Left ventricle myocardium inferior (tissue), 1 donor: ENCODE measurements at places on chromosomes 7 and 10. TPM values are rescaled to one million over a fixed set of nuclear protein-coding genes. Genes with fewer than 3 reads are reported as not detected.

- H3K36me3 ChIP-seq = no peaks in the 10 kb centered on the region
- H3K4me3 ChIP-seq = no peak overlapping the region
- H3K27me3 ChIP-seq = peaks cover 43% of the 10 kb centered on the region
- H3K27ac ChIP-seq = no peak overlapping the region
- peaks cover 23% of the 10 kb centered on the region for H3K4me1 ChIP-seq
These were observed 59.4 kb upstream of the COL13A1 start for GRCh38 chr10:69742356-69742695.

GRCh38 chr7:138932870-138933269 is 48.3 kb downstream of the KIAA1549 start:
- H3K36me3 ChIP-seq = no peaks in the 10 kb centered on the region
- no peaks in the 10 kb centered on the region for H3K27me3 ChIP-seq

DNA sequence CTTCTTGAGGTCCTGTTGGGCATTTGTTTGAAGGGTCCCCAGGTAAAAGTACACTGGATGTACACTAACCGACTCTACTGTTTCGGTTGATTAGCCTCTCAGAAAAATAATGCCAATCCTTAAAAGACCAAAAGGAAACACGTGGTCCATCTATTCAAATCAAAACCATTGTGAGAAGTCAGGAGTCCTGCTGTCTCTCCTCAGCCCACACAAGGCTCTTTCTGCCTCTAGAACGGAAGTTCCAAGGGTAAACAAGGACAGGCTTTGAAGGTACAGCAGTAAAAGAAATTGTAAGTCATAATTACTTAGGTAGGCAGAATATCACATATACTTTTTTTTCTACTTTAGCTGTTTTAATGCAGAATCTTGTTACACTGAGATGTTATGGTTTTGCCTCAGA is 71.7 kb upstream of the TPK1 start:
- H3K27me3 ChIP-seq = no peaks in the 10 kb centered on the region
- H3K4me3 ChIP-seq = no peak overlapping the region
- no peaks in the 10 kb centered on the region for H3K36me3 ChIP-seq
- no peak overlapping the region for H3K27ac ChIP-seq
- DNase-seq = no peak
- no peaks in the 10 kb centered on the region for H3K4me1 ChIP-seq

GRCh38 chr10:33783557-33783956 is 449.1 kb upstream of the NRP1 start:
- DNase-seq = no peak
- no peaks in the 10 kb centered on the region for H3K27me3 ChIP-seq
- no peaks in the 10 kb centered on the region for H3K36me3 ChIP-seq
- no peaks in the 10 kb centered on the region for H3K4me1 ChIP-seq
- no peak overlapping the region for H3K27ac ChIP-seq
- H3K4me3 ChIP-seq = no peak overlapping the region

DNA sequence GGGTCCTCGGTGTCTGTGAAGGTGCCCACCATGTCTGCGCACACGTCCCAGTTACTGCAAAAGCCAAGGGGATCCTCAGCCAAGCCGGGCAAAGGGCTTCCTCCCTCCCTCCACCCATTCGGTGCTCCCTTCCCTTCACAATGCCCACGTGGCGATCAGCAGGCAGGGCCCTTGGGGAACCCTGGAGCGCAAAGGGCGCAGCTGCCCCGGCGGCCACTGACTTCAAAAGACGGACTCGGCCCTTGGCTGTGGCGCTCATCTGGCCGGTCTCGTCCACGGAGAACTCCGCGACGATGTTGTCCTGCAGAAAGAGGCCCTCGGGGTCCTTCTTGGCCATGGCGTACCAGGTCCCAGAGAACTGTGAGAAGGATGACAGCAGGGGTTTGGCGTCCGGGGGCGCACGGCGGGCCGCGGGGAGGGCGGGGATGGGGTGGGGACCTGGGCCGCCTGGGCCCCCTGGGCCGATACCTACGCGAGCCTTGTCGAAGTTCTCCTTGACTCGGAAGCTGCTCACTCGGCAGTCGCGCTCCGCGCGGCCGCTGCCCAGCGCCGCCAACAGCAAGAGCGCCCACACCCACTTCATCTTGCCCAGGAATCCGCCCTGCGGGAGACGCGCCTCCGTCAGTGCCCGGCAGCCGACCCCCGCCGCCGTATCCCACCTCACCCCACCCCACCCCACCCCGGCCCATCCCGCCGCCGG is 439 bp downstream of the RBP4 start:
- H3K27me3 ChIP-seq = peaks cover 64% of the 10 kb centered on the region
- DNase-seq = no peak
- peak overlapping the region; percentile 59 for H3K4me3 ChIP-seq
- H3K27ac ChIP-seq = no peak overlapping the region
- peaks cover 13% of the 10 kb centered on the region for H3K4me1 ChIP-seq
- H3K36me3 ChIP-seq = no peaks in the 10 kb centered on the region

DNA sequence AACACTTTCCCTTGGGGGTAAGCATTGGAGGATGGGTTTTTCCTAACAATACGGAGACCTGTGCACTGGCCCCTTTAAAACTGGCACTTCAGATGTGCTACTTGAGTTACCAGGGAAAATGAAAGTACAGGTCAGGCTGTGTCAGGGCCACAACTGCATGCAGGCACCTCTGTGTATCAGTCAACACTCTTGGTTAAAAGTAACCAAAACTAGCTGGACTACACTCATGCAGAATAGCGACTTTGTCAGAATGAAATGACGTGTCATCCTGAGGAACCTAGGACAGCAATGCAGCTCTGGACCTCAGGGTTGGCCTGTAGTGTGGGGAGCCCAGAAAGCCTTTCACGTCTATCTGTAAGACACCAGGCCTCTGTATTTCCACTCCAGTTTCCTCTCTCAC is 33.8 kb upstream of the SMKR1 start:
- no peaks in the 10 kb centered on the region for H3K27me3 ChIP-seq
- no peak for DNase-seq
- no peak overlapping the region for H3K4me3 ChIP-seq
- peaks cover 4% of the 10 kb centered on the region for H3K36me3 ChIP-seq
- H3K27ac ChIP-seq = no peak overlapping the region
- peaks cover 21% of the 10 kb centered on the region for H3K4me1 ChIP-seq

DNA sequence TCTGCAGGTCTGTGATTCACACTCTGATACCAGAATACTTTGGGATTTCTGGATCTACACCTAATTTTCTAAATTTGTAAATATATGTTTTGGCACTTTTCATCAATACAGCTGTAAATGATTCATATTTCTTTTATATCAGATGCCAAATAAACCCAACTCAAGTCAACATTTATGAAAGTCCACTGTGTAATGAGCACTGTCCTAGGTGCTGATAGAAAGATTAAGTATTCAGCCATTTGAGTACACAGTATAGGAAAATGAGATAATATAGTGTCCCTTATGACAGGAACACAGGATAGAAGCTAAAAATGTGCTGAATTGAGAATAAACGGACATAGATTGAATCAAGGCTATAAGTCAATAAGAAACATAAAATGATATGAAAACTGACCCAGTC is 6.4 kb downstream of the ANXA7 start:
- H3K4me1 ChIP-seq = peaks cover 73% of the 10 kb centered on the region
- H3K27ac ChIP-seq = no peak overlapping the region
- no peaks in the 10 kb centered on the region for H3K27me3 ChIP-seq
- no peak for DNase-seq

- no peaks in the 10 kb centered on the region for H3K36me3 ChIP-seq
- H3K27ac ChIP-seq = no peak overlapping the region
- no peaks in the 10 kb centered on the region for H3K4me1 ChIP-seq
- H3K4me3 ChIP-seq = no peak overlapping the region
These were observed 457.6 kb downstream of the PLXNA4 start for GRCh38 chr7:132118641-132119040.

DNA sequence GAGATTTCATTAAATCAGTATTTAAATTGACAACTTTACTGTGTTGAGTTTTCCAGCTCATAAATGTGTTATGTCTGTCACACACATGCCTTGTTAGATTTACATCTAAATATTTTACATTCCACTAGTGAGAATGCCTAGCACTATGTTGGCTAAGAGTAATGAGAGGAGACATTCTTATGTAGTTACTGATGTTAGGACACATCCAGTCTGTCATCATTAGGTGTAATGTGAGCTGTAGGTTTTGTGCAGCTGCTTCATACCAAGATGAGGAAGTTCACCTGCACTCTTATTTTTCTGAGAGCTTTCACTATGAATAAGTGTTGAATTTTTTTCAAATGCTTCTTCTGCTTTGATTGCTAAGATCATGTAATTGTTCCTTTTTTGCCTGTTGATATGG is 218.0 kb upstream of the IGFBP3 start:
- no peaks in the 10 kb centered on the region for H3K36me3 ChIP-seq
- H3K27ac ChIP-seq = no peak overlapping the region
- no peaks in the 10 kb centered on the region for H3K27me3 ChIP-seq
- no peak for DNase-seq
- H3K4me1 ChIP-seq = no peaks in the 10 kb centered on the region
- no peak overlapping the region for H3K4me3 ChIP-seq

- H3K27ac ChIP-seq = peak overlapping the region; percentile 89
- H3K4me1 ChIP-seq = peaks cover 49% of the 10 kb centered on the region
- H3K4me3 ChIP-seq = peak overlapping the region; percentile 55
- DNase-seq = no peak
These were observed 1.3 kb upstream of the NMT2 start for GRCh38 chr10:15169555-15170401.

DNA sequence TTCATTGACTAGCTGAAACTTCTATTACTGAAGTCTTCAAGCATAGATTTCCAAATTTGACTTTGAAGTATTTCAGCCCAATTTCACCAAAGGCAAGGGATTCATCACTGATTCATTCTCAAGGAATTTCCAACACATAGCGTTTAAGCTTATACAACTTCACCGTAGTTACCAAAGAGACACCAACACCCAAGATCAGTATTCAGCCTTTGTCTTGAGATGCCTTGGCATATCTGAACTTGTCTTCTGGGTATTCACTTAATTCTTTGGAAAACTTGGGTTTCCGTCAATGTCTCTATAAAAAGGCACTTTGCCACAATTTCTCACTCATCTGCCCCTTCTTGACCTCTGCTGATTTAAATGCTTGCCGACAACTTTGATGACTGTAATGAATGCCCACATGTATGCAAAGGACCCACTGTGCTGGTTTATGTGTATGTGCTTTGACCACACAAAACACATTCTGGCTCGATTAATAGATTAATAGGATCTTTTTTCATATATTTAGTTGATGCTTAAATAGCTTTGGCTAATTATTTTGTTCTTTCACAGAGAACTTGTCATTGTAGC is 49.6 kb downstream of the TES start:
- H3K36me3 ChIP-seq = no peaks in the 10 kb centered on the region
- H3K27me3 ChIP-seq = no peaks in the 10 kb centered on the region
- H3K27ac ChIP-seq = no peak overlapping the region
- no peak overlapping the region for H3K4me3 ChIP-seq

GRCh38 chr10:65720901-65721300 is 1204.9 kb upstream of the LRRTM3 start:
- peak overlapping the region; percentile 18 for H3K4me3 ChIP-seq
- no peaks in the 10 kb centered on the region for H3K36me3 ChIP-seq
- H3K27ac ChIP-seq = no peak overlapping the region

DNA sequence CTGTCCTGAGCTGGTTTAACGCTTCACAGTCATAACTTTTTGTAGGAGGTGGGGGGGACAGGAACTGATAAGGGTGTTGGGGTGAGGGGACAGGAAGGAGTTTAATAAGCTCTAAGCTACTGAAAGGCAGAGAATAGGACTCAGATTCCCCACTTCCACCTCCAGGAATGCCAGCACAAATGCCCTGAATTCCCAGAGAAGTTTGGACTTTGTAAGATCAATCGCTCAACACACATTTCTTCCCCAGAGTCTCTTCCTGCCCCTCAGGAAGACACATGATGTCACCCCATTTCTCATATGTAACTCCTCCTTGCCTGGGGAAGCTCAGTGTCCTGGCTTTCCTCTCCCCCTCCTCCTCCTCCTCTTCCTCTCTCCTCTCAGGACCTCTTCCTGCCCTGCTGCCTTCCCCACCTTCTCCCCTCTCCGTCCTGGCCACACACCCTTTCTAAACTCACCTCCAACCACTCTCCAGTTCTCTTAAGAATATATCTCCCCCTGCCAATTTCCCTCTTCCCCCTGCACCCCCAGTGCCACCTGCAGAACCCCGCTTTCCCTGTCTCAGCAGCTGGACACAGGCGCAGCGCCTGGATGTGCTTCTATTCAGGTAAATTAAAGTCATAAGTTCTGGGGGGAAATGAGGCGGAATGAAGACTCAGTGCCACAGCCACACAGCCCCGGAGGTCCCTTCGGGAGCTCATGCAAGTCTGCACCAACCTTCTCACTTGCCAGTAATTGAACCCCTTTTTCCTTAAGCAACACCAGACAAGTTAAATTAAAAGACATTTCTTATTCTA is 5.3 kb upstream of the LOXL4 start:
- DNase-seq = no peak
- peaks cover 26% of the 10 kb centered on the region for H3K4me1 ChIP-seq
- H3K27ac ChIP-seq = no peak overlapping the region
- H3K4me3 ChIP-seq = no peak overlapping the region
- no peaks in the 10 kb centered on the region for H3K36me3 ChIP-seq
- H3K27me3 ChIP-seq = no peaks in the 10 kb centered on the region

GRCh38 chr7:48091506-48092433 is 2.7 kb downstream of the UPP1 start:
- H3K4me3 ChIP-seq = no peak overlapping the region
- DNase-seq = no peak
- H3K27me3 ChIP-seq = no peaks in the 10 kb centered on the region
- peaks cover 46% of the 10 kb centered on the region for H3K4me1 ChIP-seq
- no peak overlapping the region for H3K27ac ChIP-seq

Gene DPP6
- 0.25 TPM for total RNA-seq

Gene PLPP4
- total RNA-seq = not detected

Gene FAM25C
- not detected for total RNA-seq

Gene POLL
- 16.7 TPM for total RNA-seq

Gene JAZF1
- total RNA-seq = 29.4 TPM

Gene CAV2
- 196 TPM for total RNA-seq

Gene ARMH3
- total RNA-seq = 58.9 TPM
